ENCODE measurements at places on chromosomes 7 and 10. TPM values are rescaled to one million over a fixed set of nuclear protein-coding genes. Genes with fewer than 3 reads are reported as not detected.

GRCh38 chr10:2927958-2928840 is 139.1 kb upstream of the PFKP start:
- H3K27ac ChIP-seq, result no peak overlapping the region
- peaks cover 19% of the 10 kb centered on the region for H3K4me1 ChIP-seq
- H3K4me3 ChIP-seq, result no peak overlapping the region
- DNase-seq, result no peak
- H3K27me3 ChIP-seq, result peaks cover 47% of the 10 kb centered on the region

DNA sequence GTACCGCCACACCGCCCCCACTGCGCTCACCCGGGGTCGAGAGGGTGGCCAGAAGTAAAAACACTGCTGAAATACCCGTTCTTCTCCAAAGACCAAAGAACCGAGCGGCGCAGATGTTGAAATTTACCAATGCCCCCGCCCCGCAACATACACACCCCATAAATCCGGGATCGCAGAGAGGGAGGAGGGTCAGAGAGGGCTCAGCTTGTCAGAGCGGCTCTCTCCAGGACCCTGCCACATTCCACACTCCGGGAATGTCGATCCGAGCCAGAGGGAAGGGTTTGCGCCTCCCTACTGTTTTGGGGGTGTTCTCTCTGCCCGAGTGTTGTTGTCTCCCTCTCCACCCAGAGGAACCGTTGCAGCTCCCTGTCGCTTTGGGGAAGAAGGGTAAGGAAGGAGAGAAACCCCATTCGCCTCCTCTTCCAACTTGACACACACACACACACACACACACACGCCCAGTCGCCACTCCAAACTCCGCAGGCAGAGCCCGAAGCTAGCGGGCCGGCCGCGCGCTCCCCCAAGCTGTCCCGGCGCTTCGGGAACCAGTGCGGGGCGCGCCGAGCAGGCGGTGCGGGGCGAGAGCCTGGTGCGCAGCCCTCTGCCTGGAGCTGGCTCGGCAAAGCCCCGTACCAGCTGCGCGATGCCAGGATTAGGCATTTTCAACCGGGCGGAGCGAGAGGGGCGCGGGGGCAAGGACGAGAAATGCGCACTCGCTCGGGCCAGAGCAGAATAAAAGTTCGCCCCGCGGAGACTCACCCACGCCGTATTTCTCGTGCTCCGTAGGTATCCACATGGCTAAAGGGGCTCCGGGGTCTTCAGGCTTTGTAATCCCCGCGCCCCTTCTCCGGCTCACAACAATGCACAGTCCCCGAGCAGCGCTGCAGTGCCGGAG is 609 bp downstream of the DOCK4 start:
- peaks cover 43% of the 10 kb centered on the region for H3K27me3 ChIP-seq
- peak overlapping the region; percentile 67 for H3K27ac ChIP-seq

- H3K4me3 ChIP-seq, result no peak overlapping the region
- no peak for DNase-seq
- H3K27me3 ChIP-seq, result no peaks in the 10 kb centered on the region
- H3K4me1 ChIP-seq, result peaks cover 34% of the 10 kb centered on the region
- no peak overlapping the region for H3K27ac ChIP-seq
Observed at GRCh38 chr10:17787087-17787961, 21.8 kb upstream of the MRC1 start.

The PLA2G12B gene
- polyA plus RNA-seq, result 0.05 TPM

The INSYN2A gene
- 0.15 TPM for polyA plus RNA-seq

All from spleen (tissue), 13 donors.